ENCODE measurements at places on chromosomes 6 and 20. TPM values are rescaled to one million over a fixed set of nuclear protein-coding genes. Genes with fewer than 3 reads are reported as not detected.

DNA sequence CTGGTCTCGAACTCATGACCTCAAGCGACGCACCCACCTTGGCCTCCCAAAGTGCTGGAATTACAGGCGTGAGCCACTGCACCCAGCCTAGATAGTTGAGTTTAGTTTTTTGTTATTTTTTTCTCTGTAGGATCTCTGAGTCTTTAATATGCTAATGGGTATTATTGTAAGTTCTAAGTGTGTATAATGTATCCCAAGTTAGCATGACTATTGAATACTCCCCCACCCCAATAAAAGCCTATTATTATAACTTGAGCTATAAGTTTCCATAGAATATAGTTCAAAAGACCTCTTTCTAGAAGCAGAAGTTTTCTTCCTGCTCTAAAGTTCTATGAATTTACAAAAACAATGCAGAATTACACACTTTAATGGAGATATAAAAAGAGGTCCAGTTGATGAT is 210.4 kb upstream of the MARCKS start:
- H3K4me3 ChIP-seq, result no peak overlapping the region
- H3K36me3 ChIP-seq, result no peaks in the 10 kb centered on the region
- H3K4me1 ChIP-seq, result peaks cover 68% of the 10 kb centered on the region
- no peak for DNase-seq

OXT gene
- not detected for total RNA-seq

GRCh38 chr20:50356962-50357782 is 153.0 kb upstream of the PTPN1 start:
- DNase-seq, result no peak
- no peak overlapping the region for H3K27ac ChIP-seq
- no peak overlapping the region for H3K4me3 ChIP-seq
- H3K27me3 ChIP-seq, result no peaks in the 10 kb centered on the region
- H3K4me1 ChIP-seq, result peaks cover 4% of the 10 kb centered on the region
- H3K36me3 ChIP-seq, result no peaks in the 10 kb centered on the region

DNA sequence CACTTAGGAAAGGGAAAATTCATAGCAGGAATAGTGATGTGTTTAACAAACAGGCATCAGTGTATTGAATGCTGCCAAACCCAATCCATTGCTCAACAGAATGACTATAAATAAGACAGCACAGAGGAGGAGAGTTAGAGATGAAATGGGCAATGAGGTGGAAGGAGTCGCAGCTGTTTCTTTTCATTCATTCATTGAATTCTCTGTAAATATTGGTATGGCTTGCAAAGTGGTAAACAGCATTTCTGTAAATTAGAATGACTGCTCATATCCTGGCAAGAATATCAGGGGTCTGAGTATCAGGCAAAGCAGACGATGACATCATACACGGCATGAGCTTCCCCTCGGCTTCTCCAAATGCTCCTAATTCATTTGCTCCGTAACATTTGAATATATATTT is 703.6 kb upstream of the SLC35B3 start:
- no peak overlapping the region for H3K27ac ChIP-seq
- no peaks in the 10 kb centered on the region for H3K27me3 ChIP-seq
- H3K4me3 ChIP-seq, result no peak overlapping the region
- no peaks in the 10 kb centered on the region for H3K36me3 ChIP-seq
- no peaks in the 10 kb centered on the region for H3K4me1 ChIP-seq

- peak; percentile 5 for DNase-seq
- no peak overlapping the region for H3K27ac ChIP-seq
- no peaks in the 10 kb centered on the region for H3K36me3 ChIP-seq
- no peaks in the 10 kb centered on the region for H3K27me3 ChIP-seq
- H3K4me1 ChIP-seq, result no peaks in the 10 kb centered on the region
Observed at GRCh38 chr6:168703990-168704389, 263.0 kb downstream of the SMOC2 start.

HLA-DRB1 gene
- 0.63 TPM for total RNA-seq

- no peak overlapping the region for H3K27ac ChIP-seq
- DNase-seq, result no peak
- H3K4me3 ChIP-seq, result no peak overlapping the region
- H3K4me1 ChIP-seq, result no peaks in the 10 kb centered on the region
- no peaks in the 10 kb centered on the region for H3K36me3 ChIP-seq
- H3K27me3 ChIP-seq, result no peaks in the 10 kb centered on the region
Observed at GRCh38 chr6:109772883-109773431, 81.9 kb downstream of the FIG4 start.

DNA sequence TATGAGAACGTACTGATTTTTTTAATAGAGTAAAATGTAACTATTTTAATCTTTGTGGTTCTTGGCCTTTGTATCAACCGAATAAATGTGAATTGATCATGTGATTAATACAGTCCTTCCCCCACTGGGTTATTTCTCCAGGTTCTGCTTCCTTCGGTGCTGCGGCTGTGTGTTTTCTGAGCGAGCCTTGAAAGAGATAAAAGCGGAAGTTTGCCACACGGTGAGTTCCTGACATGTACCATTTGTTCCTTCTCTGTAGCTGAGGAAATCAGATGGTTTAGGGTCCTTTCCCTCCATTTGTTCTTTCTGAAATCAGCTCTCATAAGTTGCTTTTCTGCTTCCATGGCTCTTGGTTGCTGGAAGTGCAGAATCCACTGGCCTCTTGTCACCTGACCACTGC is 15.5 kb downstream of the RTF2 start:
- H3K4me3 ChIP-seq, result no peak overlapping the region
- no peaks in the 10 kb centered on the region for H3K27me3 ChIP-seq
- DNase-seq, result no peak
- no peaks in the 10 kb centered on the region for H3K4me1 ChIP-seq

SENP6 gene
- total RNA-seq, result 104 TPM

- no peak overlapping the region for H3K27ac ChIP-seq
- H3K27me3 ChIP-seq, result peaks cover 21% of the 10 kb centered on the region
- no peaks in the 10 kb centered on the region for H3K4me1 ChIP-seq
- peak; percentile 83 for DNase-seq
Observed at GRCh38 chr20:1503564-1504227, 12.5 kb upstream of the SIRPB2 start.

DNA sequence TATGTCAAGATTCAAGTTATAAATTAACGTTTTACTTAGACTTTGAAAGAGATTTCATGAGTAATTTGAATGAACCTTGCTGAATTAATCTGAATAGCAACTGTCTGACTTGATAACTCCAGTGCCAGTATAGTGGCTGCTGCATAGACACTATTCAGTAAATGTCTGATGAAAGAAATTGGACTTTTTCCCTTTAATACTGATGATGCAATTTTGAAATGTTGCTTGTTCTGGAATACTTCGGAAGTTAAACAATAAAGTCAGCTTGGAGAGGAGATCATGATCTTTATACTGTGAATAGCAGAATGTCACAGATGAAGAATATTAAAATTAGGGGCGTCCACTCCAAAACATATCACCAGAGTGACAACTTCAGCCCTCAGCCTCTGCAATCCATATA is 3.6 kb upstream of the PGBD1 start:
- H3K4me1 ChIP-seq, result peaks cover 3% of the 10 kb centered on the region
- no peak for DNase-seq
- H3K36me3 ChIP-seq, result peaks cover 26% of the 10 kb centered on the region
- H3K27ac ChIP-seq, result peak overlapping the region; percentile 69
- H3K4me3 ChIP-seq, result no peak overlapping the region

GRCh38 chr6:5438922-5439584 is 177.7 kb downstream of the FARS2 start:
- H3K4me3 ChIP-seq, result no peak overlapping the region
- H3K4me1 ChIP-seq, result peaks cover 7% of the 10 kb centered on the region
- no peaks in the 10 kb centered on the region for H3K36me3 ChIP-seq

MOCS1 gene
- total RNA-seq, result 21.5 TPM

SAPCD1 gene
- 11.6 TPM for total RNA-seq

- no peaks in the 10 kb centered on the region for H3K36me3 ChIP-seq
- H3K4me3 ChIP-seq, result no peak overlapping the region
- peaks cover 6% of the 10 kb centered on the region for H3K4me1 ChIP-seq
- H3K27ac ChIP-seq, result no peak overlapping the region
- H3K27me3 ChIP-seq, result no peaks in the 10 kb centered on the region
Observed at GRCh38 chr6:113148566-113148965, 708.6 kb upstream of the MARCKS start.

DNA sequence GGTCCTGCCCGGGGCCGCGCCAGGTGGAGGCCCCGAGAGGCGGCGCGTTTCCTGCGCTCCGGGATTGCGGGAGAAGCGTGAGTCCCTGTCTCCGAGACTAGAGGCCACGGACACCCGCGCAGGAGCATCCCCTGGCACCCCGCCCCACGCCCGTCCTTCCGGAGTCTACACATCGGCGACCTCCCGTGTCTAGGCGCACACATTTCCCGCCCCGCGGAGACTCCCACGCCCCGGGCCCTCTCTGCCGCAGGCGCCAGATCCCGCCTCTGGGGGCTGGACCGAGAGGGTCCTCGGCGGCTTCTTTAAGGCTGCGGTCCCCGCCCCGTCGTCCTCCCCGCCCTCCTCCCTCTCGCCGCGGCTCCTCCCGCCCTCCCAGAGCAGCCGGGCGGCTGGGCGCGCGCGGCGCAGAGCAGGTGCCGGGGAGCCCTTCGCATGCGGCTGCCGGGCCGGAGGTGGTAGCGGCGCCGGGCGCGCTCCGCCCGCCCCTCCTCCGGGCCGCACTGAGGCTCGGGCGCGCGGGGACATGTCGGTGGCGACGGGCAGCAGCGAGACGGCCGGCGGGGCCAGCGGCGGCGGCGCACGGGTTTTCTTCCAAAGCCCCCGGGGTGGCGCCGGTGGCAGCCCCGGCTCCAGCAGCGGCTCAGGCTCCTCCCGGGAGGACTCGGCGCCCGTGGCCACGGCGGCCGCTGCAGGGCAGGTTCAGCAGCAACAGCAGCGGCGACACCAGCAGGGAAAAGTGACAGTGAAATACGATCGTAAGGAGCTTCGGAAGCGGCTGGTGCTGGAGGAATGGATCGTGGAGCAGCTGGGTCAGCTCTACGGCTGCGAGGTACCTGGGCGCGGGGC is at the start of gene PPP1R14C:
Gene PPP1R14C, plus strand, starts transcription at position 375 of the 846 bp plus-strand sequence. Its CDS starts 149 bp downstream, at position 524.
- H3K4me1 ChIP-seq, result peaks cover 21% of the 10 kb centered on the region
- peak within 1 kb of the TSS; percentile 92 for H3K27ac ChIP-seq
- DNase-seq, result peak; percentile 85

DNA sequence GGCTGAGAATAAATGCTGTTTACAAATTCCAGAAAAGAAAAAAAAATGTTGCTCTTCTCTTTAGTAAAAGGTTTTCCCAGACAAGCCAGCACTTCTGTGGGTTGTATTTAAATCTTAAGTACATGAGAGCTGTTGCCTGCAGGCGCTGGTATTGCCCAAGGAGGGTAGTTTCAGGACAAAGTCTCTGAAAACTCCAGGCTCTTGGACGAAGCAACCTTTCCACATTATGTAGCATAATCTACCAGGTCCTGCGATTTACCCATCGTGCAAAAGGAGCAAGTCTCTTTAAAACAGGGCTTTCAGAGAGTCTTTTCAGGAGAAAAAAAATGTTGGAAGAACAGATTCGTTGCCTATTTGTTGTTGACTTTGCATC is 65.6 kb downstream of the PLG start:
- DNase-seq, result no peak
- H3K27me3 ChIP-seq, result peaks cover 7% of the 10 kb centered on the region
- no peak overlapping the region for H3K4me3 ChIP-seq
- no peak overlapping the region for H3K27ac ChIP-seq

DNA sequence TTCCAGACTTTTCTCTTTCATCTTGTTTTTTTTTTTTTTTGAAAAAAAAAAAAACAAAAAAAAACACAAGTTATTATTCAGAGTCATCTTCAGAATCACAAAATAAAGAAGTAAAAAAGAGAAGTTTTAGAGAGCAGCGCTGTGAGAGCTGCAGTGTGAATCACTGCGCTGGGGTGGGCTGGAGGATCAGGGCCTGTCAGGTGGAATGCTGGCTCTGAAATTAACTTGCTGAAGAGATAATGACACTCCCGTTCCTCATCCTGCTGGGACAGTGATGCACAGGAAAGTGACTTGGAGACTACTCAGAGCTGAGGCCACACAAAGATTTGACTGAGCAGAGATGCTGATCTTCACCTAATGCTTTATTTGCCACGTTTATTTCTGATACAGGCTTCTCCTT is 42.7 kb upstream of the CLDN20 start:
- no peak for DNase-seq
- H3K36me3 ChIP-seq, result no peaks in the 10 kb centered on the region
- H3K27me3 ChIP-seq, result peaks cover 12% of the 10 kb centered on the region
- H3K4me1 ChIP-seq, result no peaks in the 10 kb centered on the region

SCRT2 gene
- total RNA-seq, result not detected

BEND6 gene
- 0.09 TPM for total RNA-seq

ZNF334 gene
- total RNA-seq, result 9.4 TPM

GRCh38 chr6:83474309-83474708 is 38.0 kb upstream of the PRSS35 start:
- H3K27me3 ChIP-seq, result peaks cover 5% of the 10 kb centered on the region
- H3K36me3 ChIP-seq, result no peaks in the 10 kb centered on the region
- no peak overlapping the region for H3K27ac ChIP-seq
- H3K4me3 ChIP-seq, result no peak overlapping the region
- H3K4me1 ChIP-seq, result no peaks in the 10 kb centered on the region

BANF2 gene
- not detected for total RNA-seq

- H3K36me3 ChIP-seq, result no peaks in the 10 kb centered on the region
- no peaks in the 10 kb centered on the region for H3K27me3 ChIP-seq
- no peak overlapping the region for H3K27ac ChIP-seq
- no peak for DNase-seq
Observed at GRCh38 chr6:3333263-3333662, 74.5 kb downstream of the PSMG4 start.

- H3K27ac ChIP-seq, result no peak overlapping the region
- H3K36me3 ChIP-seq, result no peaks in the 10 kb centered on the region
- H3K4me3 ChIP-seq, result no peak overlapping the region
- no peak for DNase-seq
- no peaks in the 10 kb centered on the region for H3K4me1 ChIP-seq
- H3K27me3 ChIP-seq, result peaks cover 3% of the 10 kb centered on the region
Observed at GRCh38 chr6:99761711-99762110, 155.1 kb downstream of the PRDM13 start.

PDSS2 gene
- total RNA-seq, result 12.3 TPM

GRCh38 chr6:24847402-24847801 is 48.7 kb upstream of the ARMH2 start:
- H3K4me3 ChIP-seq, result no peak overlapping the region
- no peaks in the 10 kb centered on the region for H3K4me1 ChIP-seq
- no peak overlapping the region for H3K27ac ChIP-seq
- no peaks in the 10 kb centered on the region for H3K36me3 ChIP-seq
- H3K27me3 ChIP-seq, result no peaks in the 10 kb centered on the region

GLO1 gene
- 139 TPM for total RNA-seq

SLC35B3 gene
- 4.5 TPM for total RNA-seq

- no peaks in the 10 kb centered on the region for H3K4me1 ChIP-seq
- H3K36me3 ChIP-seq, result no peaks in the 10 kb centered on the region
- peaks cover 17% of the 10 kb centered on the region for H3K27me3 ChIP-seq
- H3K27ac ChIP-seq, result no peak overlapping the region
- peak; percentile 33 for DNase-seq
Observed at GRCh38 chr6:170279977-170280688, 10.7 kb downstream of the DLL1 start.

DNA sequence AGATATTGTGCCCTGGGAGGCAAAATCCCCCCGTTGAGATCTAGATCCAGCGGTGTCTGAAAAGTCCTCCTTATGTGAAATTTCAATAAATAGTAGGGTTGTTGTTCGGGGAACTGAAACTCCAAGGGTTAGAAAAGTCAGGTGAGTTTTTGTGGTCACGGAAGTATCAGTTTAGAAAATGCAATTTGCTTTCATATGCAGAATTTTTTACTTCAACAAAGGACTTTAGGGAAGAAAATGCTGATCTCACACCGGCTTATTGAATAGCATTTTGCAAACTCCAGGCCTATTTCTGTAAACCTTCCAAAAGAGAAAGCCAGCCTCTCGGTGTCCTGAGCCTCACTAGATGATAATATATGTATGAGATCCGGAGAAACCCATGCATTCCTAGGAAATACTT is 254.7 kb downstream of the TSHZ2 start:
- no peaks in the 10 kb centered on the region for H3K4me1 ChIP-seq
- no peaks in the 10 kb centered on the region for H3K36me3 ChIP-seq
- H3K27ac ChIP-seq, result no peak overlapping the region
- DNase-seq, result no peak
- no peaks in the 10 kb centered on the region for H3K27me3 ChIP-seq
